Activated CD4-positive, alpha-beta T cell treated with anti-CD3 and anti-CD28 coated beads, Interleukin-2, amount 50 U/mL, for 24 hours (primary cell): ENCODE measurements at places on chromosomes 3 and 15.

DNA sequence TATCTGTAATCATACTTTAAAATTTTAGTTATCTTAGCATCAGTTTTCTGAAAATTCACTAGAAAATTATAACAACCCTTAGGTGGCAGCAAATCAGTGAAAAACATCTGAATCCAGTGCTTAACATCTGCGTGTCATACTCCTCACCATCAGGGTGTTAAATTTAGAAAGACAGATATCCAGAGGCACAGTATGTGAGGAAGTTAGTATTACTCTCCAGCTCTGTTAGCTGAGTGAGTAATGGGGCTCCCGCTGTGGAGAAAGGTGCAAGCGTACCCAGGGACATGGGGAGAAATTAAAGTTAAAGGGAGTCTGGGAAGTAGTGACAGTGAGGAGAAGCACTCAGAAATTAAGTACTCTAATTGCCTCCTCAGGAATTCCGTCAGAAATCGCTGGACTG is 50.9 kb downstream of the CEP63 start:
- DNase-seq: no peak

DNA sequence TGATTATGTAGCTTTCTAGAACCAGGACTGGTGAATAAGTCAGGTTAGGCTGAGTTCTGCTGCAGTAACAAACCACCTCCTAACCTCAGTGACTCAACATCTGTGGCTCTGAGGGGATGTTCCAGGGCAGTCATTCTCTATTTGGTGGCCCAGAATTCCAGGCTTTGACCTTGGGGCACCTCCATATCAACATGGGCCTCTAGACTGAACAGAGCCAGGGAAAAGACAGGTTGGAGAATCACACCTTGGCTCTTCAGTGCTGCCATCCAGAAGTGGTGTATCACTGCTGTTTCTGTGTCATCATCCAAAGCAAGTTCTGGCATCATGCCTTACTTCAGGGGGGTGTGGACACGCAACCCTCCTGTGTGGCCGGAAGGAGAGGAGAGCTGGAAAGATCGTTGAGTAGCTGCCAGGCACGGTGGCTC is 15.3 kb downstream of the ZBTB47 start:
- DNase-seq: no peak

GRCh38 chr3:150221904-150222523 is 186.1 kb upstream of the TSC22D2 start:
- DNase-seq: no peak

- no peak for DNase-seq
These were observed 45.0 kb downstream of the SMAD3 start for GRCh38 chr15:67110361-67110781.

DNA sequence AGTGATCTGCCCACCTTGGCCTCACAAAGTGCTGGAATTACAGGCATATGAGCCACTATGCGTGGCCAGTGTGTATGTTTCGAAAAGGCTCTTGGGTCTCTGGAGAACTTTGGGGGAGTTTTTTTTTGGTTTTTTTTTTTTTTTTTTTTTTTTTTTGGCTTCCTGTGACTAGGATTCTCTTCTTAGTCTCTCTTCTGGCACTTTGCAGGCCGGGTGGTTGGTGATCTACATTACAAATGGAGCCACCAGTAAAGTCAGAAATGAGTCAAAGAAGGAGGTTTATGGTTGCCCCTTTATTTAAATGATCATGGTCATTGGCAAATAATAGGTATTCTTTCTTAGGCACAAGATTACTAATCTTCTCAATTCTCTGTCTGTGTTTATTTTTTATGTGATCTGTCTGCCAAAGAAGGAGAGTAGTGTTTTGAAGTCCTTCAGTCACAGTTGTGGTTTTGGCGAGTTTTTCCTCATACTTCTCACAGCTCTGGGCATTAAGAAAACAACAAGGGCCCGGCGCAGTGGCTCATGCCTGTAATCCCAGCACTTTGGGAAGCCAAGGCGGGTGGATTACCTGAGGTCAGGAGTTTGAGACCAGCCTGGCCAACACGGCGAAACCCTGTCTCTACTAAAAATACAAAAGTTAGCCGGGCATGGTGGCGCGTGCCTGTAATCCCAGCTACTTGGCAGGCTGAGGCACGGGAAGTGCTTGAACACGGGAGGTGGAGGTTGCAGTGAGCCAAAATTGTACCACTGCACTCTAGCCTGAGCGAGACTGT is 38.3 kb downstream of the PDE8A start:
- no peak for DNase-seq

DNA sequence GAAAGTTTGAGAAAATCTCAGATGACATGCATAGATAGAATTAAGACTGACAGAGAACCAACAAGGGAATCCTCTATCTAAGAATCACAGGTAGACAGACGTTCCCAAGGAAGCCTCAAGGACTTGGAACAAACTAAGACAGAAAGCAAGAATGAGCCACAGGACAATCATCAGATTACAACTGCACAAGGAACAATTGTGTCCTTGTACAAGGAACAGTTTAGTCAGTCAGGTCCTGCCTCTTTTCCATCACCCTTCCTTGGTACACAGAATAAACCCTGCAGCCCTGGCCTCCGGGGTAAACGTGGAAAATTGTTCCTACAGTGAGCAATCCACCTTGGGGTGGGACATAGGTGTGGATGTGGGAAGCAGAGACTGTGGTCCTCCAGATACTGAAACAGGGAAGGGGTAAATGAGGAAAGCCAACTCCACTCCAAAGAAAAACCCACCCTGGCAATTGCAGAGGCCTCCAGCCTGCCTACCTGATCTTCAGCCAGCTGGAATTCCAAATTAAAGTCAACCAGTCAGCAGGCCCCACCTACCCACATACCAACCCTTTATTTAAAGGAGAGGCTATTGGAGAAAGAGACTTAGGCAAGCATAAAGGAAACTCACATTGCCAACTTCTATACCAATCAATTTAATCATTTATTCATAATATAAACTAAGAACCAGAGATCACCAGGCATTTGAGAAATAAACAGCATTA is 73.4 kb downstream of the ULK4 start:
- no peak for DNase-seq

- no peak for DNase-seq
These were observed 58.3 kb downstream of the SMAD6 start for GRCh38 chr15:66760097-66760967.
